ENCODE measurements at places on chromosomes 13 and 19.

- no peak for DNase-seq
Measured at GRCh38 chr19:7545904-7546303, 10.4 kb downstream of the PNPLA6 start.

- no peak for DNase-seq
Measured at GRCh38 chr19:35257113-35257461, 8.3 kb downstream of the LSR start.

DNA sequence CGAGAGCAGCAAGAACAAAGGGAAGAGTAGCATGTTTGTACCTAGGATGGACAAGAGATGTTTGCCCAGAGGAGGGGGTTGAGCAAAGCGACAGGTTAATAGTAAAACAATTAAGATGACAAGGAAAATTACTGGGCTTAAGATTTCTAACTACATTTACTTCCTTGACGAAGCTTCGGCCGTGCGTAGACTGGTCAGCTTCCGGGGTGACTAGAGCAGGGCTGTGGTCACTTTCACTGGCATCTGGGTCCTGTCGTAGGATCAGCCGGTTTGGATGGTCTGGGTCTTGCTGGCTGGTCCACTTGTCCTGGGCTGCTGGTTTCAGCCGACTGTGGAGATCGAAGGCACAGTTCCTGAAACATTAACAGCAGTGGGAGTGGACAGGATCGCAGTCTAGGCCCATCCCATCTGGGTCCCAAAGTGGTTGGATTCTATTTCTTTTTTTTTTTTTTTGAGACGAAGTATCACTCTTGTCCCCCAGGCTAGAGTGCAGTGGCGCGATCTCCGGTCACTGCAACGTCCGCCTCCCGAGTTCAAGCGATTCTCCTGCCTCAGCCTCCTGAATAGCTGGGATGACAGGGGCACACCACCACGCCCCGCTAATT is 5.0 kb upstream of the BSG start:
- DNase-seq: no peak

GRCh38 chr13:97538203-97538602 is 104.2 kb downstream of the RAP2A start:
- DNase-seq: no peak

DNA sequence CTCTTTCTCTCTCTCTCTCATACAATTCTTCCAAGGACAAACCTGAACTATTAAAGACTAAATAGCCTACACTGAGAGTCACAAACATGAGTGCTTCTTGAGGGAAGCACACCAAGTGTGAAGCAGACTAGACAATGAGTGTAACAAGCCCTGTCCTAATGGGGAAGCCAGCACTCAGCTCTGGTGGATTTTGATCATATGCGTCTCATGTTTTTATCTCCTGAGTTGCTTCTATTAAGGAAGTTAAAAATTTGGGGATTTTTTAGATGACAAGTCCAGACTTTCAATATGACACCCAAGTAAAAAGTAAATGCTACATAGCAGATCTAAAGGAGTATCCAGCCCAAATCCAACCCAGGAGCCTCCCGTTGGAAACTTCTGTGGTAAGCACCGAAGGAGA is 437.8 kb downstream of the RFC3 start:
- DNase-seq: no peak

- no peak for DNase-seq
Measured at GRCh38 chr13:110698689-110699088, 7.2 kb downstream of the CARS2 start.

DNA sequence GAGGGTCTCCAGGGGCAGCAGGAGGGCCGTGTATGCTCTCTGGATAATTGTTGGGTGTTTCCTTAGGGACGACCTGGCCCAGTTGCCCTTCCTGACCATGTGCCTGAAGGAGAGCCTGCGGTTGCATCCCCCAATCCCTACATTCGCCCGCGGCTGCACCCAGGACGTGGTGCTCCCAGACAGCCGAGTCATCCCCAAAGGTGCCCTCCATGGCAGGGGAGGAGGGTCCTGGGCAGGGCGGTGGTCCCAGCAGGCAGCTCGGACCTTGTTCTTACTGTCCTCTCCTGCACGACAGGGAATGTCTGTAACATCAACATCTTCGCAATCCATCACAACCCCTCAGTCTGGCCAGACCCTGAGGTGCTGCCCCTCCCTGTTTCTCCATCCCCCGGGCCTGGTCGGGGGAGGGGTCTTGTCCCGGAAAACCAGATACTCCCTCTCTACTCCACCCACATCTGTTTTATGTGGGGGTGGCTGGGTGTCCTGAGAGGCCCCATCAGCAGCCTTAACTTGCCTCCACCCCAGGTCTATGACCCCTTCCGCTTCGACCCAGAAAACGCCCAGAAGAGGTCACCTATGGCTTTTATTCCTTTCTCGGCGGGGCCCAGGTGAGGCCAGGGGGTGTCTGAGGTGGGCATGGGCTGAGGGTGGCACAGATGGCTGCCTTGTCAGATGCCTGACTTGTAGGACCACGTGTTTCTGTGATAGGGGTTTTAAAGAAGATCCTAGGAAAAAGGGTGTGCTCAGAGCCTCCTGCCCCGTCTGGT is 12.3 kb upstream of the CYP4F3 start:
- no peak for DNase-seq

- peak; percentile 76 for DNase-seq
Measured at GRCh38 chr19:55586976-55587668, 6.5 kb upstream of the ZNF579 start.

- DNase-seq: no peak
Measured at GRCh38 chr13:89468081-89468480, 1796.9 kb downstream of the SLITRK5 start.

GRCh38 chr19:46998445-46999125 is 21.1 kb upstream of the NPAS1 start:
- no peak for DNase-seq

GRCh38 chr19:54882758-54883157 is 8.7 kb downstream of the FCAR start:
- DNase-seq: no peak

DNA sequence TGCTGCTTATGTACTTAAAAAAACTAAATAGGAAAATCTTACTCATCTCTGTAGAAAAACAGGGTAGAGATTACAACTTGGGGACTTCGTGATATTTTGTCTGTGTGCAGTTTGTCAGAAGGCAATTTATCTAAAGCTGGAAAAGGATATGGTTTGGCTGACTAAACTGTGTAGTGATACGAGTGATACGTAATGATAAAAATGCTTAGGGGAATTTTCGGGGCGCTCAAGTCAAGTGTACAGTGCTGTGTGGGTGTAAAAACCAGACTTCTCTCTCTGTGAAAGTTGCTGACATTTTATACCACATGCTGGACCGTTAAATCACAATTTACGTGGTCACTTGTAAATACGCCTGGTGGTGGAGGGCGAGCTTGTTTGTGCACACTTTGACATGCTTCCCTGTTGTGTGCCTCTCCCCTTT is 221.7 kb downstream of the KCNRG start:
- no peak for DNase-seq

DNA sequence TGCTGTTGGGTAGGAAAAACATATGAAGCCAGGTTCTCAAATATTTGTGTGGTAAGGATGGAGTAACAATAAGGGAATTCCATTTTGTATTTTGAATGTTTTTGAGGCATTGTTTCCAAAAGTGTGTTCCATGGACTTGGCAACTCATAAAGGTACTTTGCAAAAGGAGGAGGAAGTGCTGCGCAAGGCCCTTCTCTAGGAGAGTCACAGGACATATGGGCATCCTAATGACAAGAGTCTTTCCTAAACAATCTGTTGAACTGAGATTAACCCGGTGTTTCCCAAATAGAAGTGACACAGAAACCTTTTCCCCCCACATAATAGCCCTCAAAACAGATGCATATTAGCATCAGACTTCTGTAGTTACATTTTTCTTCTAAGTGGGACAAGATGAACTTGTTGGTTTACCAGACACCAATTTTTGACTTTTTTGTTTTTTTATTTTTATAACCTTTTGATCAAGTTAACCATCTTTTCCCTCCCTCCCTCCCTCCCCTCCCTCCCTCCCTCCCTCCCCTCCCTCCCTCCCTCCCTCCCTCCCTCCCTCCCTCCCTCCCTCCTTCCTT is 209.3 kb downstream of the PCCA start:
- no peak for DNase-seq

GRCh38 chr13:60690604-60691003 is 293.6 kb downstream of the TDRD3 start:
- DNase-seq: no peak

DNA sequence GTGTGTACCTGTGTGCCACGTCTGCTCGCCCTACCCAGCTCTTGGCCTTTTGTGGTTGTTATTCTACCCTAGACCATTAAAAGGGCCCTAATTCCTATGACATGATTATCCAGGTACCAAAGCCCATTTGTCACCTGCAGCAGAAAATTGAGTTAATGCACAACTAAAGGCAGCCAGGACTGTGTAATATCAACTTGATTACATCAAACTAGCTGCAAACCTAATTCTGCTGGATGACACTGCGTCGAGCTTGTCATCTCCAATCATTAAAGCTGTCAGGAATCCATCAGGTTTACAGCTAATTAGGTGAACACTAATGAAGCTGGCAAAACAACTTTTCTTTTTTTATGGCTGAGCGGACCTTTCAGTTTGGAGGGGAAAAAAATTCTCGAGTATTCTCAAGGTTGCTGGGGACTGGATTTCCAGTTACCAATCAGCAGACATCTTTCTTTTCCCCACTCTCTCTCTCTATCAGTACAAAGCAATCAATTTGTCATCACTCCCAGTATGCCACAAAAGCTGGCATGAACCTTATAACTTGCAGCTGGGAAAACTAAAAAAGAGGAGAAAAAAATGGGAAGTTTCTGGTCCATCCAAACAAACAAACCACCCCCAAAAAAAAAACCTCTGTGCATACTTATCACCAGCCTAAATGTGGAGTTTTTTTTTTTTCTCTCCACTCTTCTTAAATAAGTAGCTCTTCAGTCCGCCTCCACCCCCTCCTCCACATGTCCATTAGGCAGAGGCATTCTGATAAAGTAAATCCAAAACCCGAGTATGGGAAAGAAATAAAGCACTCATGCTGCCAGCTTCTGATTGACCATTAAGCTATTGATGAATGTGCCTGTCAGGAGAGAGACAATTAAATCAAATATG is 2.8 kb downstream of the TSHZ3 start:
- DNase-seq: no peak

DNA sequence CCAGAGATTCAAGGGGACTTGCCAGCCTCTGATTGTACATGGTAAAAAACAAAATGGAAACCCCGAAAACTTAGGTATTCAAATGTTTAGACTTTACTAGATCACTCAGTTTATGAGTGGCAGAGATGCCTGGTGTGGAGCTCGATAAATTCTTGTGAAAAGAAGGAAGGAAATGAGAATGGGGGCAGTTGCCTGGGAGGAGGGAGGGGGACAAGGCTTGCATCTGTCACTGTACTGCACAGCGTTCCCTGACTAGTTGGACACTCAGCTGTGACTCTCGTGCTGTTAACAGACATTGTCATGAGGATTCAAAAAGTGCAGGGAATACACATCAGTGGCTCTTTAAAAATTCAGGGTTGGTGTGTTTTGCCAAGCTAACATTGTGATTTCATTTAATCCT is 232.9 kb downstream of the ZIC5 start:
- no peak for DNase-seq

Data from ascending aorta (tissue), 2 donors.